A549 (cell line): ENCODE measurements at places on chromosomes 2 and 18. TPM values are rescaled to one million over a fixed set of nuclear protein-coding genes. Genes with fewer than 3 reads are reported as not detected.

- no peak for DNase-seq
Observed at GRCh38 chr2:147250652-147251356, 594.0 kb upstream of the ACVR2A start.

DNA sequence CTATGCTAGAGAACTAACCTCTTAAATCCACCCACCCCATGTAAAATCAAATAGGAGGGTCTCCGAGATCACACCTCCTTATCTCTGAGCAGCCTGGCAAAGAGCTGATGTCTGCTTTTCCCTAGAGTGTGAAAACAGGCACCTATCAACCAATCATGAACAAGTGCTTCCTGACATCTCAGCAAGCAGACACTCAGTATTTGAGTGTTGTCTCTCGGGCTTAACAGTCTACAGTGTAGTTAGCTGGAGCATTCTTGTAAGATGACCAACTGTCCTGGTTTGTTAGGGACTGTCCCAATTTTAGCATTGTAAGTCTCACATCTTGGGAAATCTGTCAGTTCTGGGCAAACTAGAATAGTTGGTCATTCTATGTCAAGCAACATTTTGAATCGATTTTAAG, 26.4 kb downstream of the MARCHF4 start:
- no peak for DNase-seq

GRCh38 chr2:222862106-222862908, 1.5 kb downstream of the ACSL3 start:
- no peak for DNase-seq

DNA sequence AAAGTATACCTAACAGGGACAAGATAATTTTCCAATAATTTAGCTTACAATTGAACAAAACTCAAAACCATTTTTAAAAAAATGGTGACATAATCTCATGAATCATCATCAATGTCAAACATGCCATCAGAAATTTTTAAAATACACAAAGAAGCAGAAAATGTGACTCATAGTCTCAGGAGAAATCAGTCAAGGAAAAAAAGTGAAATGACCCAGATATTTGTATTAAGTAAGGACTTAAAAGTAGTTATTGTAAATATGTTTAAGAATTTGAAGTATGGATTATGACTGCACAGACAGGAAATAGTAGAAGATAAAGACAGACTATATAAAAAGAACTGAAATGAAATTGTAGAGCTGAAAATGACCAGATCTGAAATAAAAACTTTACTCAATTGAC, 473.9 kb upstream of the SYT4 start:
- no peak for DNase-seq

DNA sequence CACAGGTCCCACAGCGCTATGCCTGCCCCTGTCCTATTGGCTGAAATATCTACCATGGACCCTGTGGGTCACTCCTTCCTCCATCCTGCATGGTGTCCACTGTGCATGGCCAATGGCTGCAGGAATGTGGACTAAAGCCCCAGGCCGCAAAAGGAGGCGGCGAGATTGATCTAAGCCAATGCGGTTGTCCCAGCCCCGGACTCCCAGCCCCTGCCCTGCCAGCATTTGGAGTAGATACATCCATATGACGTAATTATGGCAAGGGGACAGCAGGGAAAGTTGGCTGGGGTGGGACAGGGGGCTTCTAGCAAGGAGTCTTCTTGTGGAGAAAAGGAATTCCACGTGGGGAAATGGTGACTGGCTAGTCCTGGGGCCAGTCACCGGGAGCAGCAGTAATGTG, 11.4 kb upstream of the ZNF516 start:
- no peak for DNase-seq

GRCh38 chr18:59704146-59704545, 6.9 kb upstream of the CCBE1 start:
- DNase-seq = no peak

The GAD1 gene
- polyA plus RNA-seq = 0.13 to 0.26 TPM (median 0.15 TPM) in 3 replicates

The TUBA3E gene
- not detected in 3 replicates for polyA plus RNA-seq

The CXCR2 gene
- polyA plus RNA-seq = not detected in 3 replicates

The MRPL44 gene
- 39.0 to 40.7 TPM (median 40.0 TPM) in 3 replicates for polyA plus RNA-seq

The CFC1 gene
- not detected in 3 replicates for polyA plus RNA-seq
